ENCODE measurements at places on chromosomes 2 and 18.
A peak's percentile ranks its signal among the peaks of the same experiment; 100 is the strongest.

GRCh38 chr2:26001743-26002351 is 19.6 kb upstream of the KIF3C start:
- DNase-seq = peak; percentile 47

GRCh38 chr2:121804340-121804739 is 48.9 kb downstream of the TSN start:
- no peak for DNase-seq

DNA sequence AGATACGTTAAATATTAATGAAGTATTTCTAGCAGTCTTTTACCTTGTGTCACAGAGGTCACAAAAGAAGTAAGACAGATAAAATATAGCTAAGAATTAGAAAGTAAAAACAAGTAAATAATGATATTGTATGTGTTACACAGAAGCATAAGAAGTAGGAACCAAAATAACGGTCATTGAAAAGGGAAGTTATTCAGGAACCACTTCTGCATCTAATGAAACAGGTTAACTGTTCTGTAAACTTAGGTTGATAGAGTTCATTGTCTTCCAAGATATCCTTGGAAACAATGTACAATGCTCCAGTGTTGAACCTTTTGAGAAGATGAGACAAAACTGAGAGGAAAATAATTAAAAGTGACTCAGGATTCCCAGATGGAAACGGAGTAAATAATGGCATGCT is 57.1 kb upstream of the CD302 start:
- no peak for DNase-seq

DNA sequence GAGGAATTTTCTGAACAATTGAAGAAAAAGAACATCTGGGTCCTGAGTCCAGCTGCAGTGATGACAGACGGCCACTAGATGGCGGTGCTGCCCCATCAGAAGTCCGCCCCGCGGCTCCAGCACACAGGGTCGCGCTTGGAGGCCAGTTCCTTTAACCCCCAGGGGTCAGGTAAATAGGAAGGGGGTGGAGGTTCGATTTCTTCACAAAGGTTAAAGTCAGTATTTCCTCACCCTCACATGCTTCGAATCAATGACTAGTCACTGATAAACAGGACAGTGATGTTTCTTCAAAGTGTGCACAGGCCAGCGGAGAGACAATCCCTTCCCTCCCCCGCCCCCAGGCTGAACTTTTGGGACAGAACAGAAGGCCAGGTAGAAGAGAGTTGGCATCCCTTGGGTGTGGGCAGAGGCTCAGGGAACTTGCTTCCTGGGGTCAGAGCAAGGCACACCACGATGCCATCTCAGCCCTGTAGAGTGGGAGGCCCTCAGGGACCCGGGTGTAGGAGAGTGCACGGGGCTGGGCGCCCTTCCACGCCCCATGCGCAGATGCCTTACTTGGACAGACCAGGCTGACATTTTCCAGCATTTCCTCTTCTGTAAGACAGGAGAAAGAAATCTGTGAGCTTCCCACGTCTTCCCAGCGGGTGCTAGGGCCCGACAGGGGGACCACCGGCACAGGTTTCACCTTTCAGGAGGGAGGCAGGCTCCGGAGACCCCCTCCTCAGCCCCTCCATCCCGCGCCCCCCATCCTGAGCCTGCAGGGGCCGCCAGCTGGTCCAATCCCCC is 722 bp downstream of the APOB start:
- DNase-seq = peak; percentile 64

DNA sequence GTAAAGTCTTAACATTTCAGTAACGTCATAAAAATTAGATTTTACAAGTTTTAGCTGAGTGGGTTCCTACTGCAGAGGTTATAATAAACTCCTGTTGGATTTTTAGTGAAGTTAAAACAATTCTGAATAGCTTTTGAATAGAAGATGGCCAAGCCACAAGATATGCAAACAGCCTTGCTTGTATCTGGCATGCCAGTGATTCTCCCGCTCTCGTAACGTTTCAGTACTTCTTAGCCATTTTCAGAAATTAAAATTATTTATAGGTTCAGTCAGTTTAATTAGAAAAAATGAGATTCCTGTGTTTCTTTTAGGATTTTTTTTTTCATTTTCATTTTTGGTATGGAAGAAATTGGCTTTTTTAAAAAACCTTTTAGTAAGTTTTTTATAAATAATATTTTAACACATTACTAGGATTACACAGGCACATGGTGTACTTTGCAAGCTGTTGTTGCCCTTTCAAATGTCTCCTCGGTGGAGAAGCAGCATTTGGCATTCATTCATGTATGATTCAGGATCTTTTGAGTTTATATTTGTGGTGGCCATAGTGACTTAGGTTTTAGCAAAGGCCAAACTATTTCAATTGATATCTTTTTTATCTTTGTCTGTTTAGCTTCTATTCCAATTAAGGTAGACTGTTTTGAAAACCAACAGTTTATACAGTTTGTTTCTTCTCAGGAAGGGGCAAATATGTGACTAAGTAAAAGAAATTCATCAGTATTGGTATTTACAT is 30.6 kb upstream of the RND3 start:
- peak; percentile 89 for DNase-seq

GRCh38 chr2:54303631-54304030 is 47.6 kb upstream of the TSPYL6 start:
- no peak for DNase-seq

- DNase-seq = no peak
Measured at GRCh38 chr2:3409627-3410170, 30.2 kb downstream of the TRAPPC12 start.

- no peak for DNase-seq
Measured at GRCh38 chr2:205324355-205324754, 357.9 kb upstream of the NRP2 start.

GRCh38 chr18:58168993-58169392 is 125.0 kb downstream of the NEDD4L start:
- no peak for DNase-seq

- no peak for DNase-seq
Measured at GRCh38 chr2:231270221-231271114, 72.0 kb downstream of the ARMC9 start.

DNA sequence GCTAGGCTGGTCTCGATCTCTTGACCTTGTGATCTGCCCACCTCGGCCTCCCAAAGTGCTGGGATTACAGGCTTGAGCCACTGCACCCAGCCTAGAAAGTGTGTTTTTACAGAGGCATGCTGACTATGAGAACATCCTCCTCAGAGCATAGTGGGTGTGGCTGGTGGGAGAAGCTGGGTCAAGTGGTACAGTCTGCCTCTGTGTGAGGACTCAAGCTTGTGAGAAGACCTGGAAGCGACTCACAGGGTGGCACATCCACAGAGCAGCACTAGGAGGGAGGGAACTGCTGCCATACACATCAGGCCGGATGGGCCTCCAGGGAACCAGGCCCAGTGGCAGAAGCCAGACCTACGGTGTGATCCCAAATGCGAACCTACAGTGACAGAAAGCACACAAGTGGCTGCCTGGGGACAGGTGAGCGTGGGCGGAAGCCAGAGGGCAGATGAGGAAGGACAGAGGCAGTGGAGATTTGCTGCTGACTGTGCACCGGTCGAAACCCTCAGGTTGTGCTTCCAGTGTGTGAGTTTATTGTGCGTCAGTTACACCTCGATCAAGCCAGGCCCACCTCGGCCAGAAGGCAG is 8.9 kb downstream of the ARHGEF4 start:
- DNase-seq = no peak

GRCh38 chr2:219912491-219912921 is 285.1 kb downstream of the SLC4A3 start:
- DNase-seq = peak; percentile 14

DNA sequence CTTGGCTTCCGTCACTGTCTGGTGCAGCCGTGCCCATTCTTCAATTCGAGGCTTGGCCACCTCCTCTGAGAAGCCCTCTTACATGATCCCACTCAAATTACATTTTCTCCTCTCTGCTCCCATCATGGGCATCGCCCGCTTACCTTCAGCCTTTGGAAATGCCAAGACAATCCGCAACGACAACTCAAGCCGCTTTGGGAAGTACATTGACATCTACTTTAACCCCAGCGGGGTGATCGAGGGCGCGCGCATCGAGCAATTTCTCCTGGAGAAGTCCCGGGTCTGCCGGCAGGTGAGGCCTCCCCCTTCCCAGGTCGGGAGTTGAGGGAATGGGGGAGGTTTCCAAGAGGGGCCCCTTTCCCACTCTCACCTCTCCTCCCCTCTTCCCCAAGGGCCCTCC is 38.3 kb downstream of the MYO7B start:
- no peak for DNase-seq

GRCh38 chr18:45106331-45106774 is 425.7 kb downstream of the SETBP1 start:
- DNase-seq = peak; percentile 6

Measured in choroid plexus epithelial cell (primary cell).